ENCODE measurements at places on chromosomes 1 and 21. TPM values are rescaled to one million over a fixed set of nuclear protein-coding genes. Genes with fewer than 3 reads are reported as not detected.

DNA sequence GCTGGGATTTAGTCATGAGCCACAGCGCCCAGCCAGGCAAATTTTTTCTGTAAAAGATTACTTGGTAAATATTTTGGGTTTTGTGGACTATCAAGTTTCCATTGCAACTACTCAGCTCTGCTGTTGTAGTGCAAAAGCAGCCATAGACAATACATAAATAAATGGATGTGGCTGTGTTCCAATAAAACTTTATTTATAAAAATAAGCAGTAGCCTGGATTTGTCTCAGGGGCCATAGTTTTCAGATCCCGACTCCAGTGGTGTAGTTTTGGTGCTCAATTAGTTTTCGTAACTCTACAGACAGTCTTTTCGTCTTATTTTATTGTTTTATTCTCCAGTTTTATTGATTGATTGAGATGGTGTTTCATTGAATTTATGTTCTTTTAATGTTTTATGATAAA lies 80.1 kb upstream of the IVNS1ABP start:
- DNase-seq, result no peak

Gene ZNF648
- not detected for total RNA-seq

GRCh38 chr1:162380061-162380846 lies 1.3 kb upstream of the C1orf226 start:
- no peak for DNase-seq

GRCh38 chr1:229199261-229200243 lies 71.4 kb upstream of the RAB4A start:
- no peak for DNase-seq

GRCh38 chr1:161031874-161032273 lies 6.9 kb downstream of the TSTD1 start:
- no peak for DNase-seq

- DNase-seq, result no peak
Observed at GRCh38 chr1:200625381-200625824, 4.9 kb upstream of the KIF14 start.

DNA sequence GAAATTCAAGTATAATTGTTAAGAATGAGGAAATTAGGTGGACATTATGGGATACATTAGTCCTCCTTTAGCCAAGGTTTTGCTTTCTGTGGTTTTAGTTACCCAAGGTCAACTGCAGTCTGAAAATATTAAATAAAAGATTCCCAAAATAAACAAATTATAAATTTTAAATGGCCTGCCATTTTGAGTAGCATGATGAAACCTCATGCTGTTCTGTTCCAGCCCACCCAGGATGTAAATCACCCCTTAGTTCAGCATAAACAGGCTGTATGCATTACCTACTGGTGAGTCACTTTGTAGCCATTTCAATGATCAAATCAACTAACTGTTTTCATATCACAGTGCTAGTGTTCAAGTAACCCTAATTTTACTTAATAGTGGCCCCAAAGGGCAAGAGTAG lies 132.5 kb upstream of the LYPLAL1 start:
- DNase-seq, result no peak

GRCh38 chr1:212699625-212700222 lies at the start of gene BATF3:
Gene BATF3 (minus strand): TSS chr1:212699840. CDS start chr1:212699762, 78 bp downstream.
- DNase-seq, result no peak

Gene LAMB3
- 3.0 TPM for total RNA-seq

DNA sequence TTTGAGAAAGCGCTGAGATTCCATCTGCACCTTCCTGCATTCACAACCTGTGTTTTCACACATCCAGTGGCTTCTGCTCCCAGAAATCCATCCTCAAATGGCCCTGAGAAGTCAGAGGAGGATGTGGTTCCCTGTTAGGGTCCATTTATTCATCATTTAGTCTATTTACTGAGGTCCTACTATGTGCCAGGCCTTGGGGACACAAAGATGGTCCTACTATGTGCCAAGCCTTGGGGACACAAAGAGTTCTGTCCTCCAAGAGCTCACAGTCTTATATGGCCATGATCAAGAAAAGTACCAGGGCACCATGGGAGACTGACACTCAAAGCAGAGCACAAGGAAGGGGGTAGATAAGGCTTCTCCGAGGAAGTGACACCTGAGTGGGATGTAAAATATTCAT lies 147.1 kb upstream of the ATP1B1 start:
- no peak for DNase-seq

Gene CLSTN1
- total RNA-seq, result 43.8 TPM
